ENCODE measurements at places on chromosomes 1 and 21.
A peak's percentile ranks its signal among the peaks of the same experiment; 100 is the strongest.

DNA sequence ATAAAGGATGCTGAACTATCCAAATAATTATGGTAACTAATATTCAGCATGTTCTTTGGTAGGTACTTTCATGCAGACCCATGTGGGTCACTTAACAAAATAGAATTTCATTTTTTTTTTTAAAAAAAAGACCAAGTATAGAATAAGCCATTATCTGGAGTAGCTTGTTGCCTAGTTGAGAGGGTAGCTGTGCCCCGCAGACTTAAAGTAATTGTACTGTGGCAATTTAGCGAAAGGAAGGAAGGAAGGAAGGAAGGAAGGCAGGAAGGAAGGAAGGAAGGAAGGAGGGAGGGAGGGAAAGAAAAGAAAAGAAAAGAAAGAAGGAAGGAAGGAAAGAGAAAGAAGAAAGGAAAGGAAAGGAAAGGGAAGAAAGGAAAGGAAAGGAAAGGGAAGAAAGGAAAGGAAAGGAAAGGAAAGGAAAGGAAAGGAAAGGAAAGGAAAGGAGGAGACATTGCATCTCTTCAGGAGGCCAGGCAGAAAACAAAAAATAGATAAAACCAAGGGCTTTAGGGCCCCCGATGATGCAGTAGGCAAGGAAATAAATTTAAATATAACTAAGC, 35.3 kb upstream of the C1orf21 start:
- DNase-seq, result no peak

- DNase-seq, result peak; percentile 22
These were observed 15.3 kb upstream of the TMCO2 start for GRCh38 chr1:40232444-40232843.

DNA sequence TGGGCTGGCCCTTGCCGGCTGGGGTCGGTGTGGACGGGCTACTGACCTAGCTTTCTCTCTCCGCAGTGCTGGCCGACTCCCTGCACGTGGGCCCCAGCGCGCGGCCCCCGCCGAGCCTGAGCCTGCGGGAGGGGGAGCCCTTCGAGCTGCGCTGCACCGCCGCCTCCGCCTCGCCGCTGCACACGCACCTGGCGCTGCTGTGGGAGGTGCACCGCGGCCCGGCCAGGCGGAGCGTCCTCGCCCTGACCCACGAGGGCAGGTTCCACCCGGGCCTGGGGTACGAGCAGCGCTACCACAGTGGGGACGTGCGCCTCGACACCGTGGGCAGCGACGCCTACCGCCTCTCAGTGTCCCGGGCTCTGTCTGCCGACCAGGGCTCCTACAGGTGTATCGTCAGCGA, 34.9 kb downstream of the PTGFRN start:
- DNase-seq, result no peak

- no peak for DNase-seq
These were observed 30.6 kb upstream of the BMP8B start for GRCh38 chr1:39819091-39819812.

- DNase-seq, result no peak
These were observed 219.7 kb upstream of the RUNX1 start for GRCh38 chr21:35268817-35269216.

DNA sequence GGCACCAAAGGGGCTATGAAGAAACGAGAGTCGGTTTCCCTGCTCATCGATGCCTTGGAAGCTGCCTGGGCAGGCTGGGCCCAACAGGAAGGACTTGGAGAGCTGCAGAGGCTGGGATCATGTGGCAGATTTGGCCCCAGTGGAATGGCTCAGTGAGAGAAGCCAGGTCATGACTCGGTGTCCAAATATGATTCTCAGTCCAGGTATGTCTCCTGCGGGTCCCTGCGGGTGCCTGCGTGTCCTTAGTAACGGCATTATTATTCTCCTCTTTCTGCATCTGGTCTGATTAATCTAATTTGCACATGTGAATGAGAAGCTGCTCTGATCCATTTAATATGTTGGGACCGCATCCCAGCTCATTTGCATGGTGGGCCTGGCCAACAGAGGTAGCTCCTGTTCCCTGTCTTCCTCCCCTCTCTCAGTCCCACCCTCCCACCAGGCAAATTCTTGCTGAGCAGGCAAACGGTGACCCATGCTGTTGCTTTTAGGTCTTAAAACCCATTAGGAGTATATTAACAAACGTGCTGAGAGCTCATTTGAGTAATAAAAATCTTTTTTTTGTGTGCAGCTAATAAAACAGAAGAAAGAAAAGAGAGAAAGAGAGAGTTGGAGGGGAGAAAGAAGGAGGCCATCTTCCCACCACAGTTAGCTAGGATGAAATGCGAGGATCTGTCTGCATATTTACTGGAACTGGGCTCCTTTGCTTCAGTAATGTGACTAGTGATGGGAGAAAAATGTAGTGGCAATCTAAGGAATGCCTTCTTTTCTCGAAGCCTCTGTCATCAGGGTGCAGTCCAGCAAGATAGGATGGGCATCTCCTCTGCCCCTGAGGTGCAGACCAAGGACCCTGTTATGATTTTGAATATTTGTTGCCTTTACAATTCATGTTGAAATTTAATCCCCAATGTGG, 133.5 kb downstream of the HMGB4 start:
- no peak for DNase-seq

DNA sequence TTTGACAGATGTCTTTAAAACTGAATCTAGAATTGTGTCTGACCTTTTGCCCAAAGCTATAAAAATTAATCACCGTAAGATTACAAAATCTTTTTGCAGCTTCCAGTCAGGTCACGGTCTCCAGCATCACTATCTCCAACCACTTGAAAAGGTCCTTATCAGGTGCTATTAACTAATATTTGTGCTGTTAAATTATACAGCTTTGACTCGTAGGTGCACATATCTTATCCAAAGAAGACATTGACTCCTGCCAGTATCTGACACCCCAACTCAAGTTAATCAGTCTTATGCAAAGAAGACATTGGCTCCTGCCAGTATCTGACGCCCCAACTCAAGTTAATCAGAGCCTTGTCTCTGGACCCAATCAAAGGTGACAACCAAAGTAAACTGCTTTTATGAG, 19.9 kb upstream of the LYPD8 start:
- no peak for DNase-seq

- no peak for DNase-seq
These were observed at the start of gene KIF17 for GRCh38 chr1:20717452-20718342. Gene KIF17, minus strand, starts transcription at chr1:20718007. Its CDS starts 301 bp downstream, at chr1:20717706.

- no peak for DNase-seq
These were observed 696.0 kb upstream of the CHRM3 start for GRCh38 chr1:238690415-238690814.

DNA sequence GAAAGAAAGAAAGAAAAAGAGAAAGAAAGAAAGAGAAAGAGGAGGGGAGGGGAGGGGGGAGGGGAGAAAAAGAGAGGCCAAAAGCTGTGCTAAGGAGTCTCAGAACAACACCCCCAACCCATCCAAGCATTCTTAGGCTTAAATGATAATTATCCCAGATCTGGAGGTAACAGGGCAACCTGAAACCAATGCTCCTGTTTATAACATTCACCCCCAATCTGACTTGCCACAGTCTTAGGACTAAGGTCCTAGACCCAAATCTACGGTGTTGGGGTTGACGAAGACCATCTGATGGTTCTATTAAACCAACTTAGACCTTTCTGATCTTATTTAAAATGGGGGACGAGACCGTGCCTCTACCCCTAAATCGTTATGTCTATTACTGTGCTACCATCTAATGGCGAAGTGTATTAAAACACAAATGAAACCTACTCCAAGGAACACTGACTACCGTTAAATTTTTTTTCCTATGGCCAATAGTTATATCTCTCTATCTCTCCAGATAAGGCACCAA, 119.3 kb upstream of the CDC42BPA start:
- no peak for DNase-seq

DNA sequence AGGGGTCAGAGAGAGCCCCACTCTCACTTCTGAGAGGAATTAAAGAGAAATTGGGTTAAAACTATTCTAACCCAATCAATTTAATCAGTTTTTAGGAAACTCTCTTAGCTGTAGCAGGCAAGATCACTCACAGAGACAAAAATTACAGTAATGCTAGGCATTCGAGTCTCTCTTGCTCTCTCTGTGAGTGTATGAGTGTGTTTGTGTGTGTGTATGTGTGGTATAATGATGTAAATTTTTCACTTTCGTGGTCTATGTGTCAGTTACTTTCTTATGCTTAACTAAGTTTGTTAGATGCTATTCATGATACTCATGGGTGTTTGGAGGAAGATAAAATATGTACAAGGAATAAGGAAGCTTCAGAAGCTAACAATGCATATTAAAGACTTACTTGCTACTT, 131.3 kb downstream of the FASLG start:
- DNase-seq, result no peak

- DNase-seq, result no peak
These were observed 170.8 kb downstream of the ATG4C start for GRCh38 chr1:62954758-62955157.

DNA sequence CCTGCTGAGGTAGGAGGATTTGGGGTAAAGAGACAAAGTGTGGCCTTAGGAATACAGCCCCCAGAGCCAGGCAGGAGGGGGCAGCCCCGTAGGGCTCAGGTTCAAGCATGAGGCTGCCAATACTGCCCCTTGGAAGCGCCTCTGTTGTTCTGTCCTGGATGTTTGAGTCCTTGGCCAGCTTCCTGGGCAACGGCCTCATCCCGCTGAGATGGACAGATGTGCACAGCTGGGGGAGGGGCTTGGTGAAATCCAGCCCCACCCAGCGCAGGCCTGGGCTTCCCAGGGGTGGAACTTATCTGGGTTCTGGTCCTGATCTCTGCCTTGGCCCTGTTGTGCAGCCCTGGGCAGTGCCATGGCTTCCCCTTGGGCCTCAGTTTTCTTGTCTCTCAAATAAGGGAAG, 34.8 kb upstream of the MAN1C1 start:
- DNase-seq, result no peak

DNA sequence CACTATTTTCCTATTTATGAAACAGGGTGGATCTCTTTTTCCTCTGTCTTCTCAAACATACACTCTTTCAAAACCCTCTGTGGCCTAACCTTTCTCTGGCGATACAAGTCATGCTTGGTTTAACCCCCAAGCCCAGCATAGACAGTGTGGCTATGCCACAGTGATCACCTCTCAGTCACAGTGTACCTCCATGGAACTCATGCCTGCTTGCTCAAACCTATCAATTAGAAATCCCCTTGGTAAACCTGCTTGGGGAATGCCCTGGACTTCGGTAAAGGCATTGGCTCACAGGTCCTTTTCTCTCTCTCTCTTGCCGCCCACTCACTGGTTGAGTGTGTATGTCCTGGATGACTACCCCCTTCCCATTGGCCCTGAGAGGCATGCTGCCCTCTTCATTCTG, 147.5 kb downstream of the CYYR1 start:
- no peak for DNase-seq

- no peak for DNase-seq
These were observed 86.9 kb downstream of the ADARB1 start for GRCh38 chr21:45161038-45161945.

DNA sequence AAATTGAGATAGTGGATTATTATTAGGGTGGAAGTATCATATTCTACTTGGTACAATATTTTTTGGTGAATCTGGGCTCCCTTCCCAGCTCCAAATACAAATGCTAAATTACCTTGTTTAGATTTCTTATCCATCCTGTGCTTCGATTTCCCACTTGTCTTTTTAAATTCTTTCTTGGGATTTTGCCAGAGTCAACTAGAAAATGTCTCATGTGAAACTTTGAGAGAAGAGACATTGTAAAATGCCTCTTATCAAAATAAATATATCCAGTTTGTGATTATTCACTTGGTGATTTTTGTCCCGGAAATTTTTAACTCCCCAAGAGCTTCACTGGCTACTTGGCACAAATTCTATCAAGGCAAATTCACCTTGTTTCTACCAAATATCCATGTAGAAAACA, 202.0 kb downstream of the FMN2 start:
- DNase-seq, result no peak

DNA sequence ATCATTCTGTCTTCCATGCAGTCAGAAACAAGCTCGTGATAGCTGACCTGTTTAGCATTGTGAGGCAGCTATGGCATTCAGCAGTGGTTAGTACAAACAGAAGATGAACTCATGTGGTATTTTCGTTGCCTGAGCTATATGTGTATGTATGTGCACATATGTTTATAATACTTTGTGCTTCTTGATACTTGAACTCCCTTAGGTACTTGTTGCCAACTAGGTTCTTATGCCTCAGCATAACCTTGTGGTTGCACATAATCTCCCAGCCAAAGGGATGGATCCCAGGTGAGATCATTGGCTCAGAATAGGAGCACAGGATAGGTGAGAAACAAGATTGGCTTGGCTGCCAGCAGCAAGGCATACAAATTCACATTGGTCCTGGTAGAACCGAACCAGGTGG, 86.1 kb downstream of the VPS26C start:
- no peak for DNase-seq

DNA sequence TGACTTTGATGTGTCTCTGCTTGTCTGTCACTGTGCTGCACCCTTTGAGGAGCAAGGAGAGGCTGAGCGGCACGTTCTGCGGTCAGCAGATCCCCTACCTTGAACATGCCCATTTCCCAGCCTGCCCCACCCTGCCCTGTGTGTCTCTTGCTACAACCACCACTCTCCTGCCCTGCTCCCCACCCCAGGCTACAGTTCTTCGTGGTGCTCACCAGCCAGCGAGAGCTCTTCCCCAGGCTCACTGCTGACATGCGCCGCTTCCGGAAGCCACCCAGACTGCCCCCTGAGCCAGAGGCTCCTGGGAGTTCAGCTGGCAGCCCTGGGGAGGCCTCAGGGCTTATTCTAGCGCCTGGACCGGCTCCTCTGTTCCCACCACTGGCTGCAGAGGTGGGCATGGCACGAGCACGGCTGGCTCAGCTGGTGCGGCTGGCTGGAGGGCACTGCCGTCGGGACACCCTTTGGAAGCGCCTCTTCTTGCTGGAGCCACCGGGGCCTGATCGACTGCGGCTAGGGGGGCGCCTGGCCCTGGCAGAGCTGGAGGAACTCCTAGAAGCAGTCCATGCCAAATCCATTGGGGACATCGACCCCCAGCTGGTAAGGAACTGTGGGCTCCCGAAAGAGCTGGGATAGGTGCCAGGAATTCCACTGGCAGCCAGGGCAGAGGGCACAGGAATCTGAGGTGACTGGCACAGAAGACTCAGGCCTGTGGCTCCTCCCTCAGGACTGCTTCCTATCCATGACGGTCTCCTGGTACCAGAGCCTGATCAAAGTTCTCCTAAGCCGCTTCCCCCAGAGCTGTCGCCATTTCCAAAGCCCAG, 5.6 kb downstream of the HYI start:
- no peak for DNase-seq

DNA sequence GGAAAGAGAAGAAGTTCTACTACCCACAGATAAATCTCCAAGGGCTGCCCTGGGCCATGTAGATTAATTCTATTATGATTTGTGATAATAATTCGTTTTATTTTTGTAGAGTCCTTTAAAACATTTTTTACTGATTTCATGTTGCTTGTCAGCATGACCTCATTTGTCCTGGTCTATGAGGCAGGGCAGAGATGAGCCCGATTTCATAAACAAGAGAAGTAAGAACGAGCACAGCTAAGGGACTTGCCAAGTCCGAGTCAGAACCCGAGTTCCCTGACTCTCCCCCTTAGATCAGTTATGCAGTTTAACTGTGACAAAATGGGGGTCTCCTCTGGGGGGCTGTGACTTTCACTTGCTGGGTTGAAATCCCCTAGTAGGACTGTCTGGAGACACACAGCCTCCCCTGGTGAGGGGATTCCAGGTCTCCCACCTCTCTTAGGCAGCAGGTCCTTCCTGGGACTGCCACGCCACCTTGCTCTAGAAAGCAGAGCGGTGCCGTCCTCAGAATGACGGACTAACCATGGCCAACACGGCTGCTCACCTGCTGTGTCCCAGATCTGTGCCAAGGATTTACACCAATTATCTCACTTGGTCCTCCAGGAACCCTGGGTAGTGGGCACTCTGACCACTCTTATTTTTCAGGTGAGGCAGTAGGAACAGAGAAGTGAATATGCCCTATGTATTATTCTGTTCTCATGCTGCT, 31.0 kb upstream of the SOX13 start:
- no peak for DNase-seq

All from activated CD8-positive, alpha-beta memory T cell treated with anti-CD3 and anti-CD28 coated beads for 48 hours (primary cell).